ENCODE measurements at places on chromosomes 3 and 15.

- no peak for DNase-seq
Observed at GRCh38 chr3:126146034-126146433, 34.4 kb downstream of the ALDH1L1 start.

- DNase-seq, result no peak
Observed at GRCh38 chr3:55697177-55697865, 210.2 kb upstream of the WNT5A start.

DNA sequence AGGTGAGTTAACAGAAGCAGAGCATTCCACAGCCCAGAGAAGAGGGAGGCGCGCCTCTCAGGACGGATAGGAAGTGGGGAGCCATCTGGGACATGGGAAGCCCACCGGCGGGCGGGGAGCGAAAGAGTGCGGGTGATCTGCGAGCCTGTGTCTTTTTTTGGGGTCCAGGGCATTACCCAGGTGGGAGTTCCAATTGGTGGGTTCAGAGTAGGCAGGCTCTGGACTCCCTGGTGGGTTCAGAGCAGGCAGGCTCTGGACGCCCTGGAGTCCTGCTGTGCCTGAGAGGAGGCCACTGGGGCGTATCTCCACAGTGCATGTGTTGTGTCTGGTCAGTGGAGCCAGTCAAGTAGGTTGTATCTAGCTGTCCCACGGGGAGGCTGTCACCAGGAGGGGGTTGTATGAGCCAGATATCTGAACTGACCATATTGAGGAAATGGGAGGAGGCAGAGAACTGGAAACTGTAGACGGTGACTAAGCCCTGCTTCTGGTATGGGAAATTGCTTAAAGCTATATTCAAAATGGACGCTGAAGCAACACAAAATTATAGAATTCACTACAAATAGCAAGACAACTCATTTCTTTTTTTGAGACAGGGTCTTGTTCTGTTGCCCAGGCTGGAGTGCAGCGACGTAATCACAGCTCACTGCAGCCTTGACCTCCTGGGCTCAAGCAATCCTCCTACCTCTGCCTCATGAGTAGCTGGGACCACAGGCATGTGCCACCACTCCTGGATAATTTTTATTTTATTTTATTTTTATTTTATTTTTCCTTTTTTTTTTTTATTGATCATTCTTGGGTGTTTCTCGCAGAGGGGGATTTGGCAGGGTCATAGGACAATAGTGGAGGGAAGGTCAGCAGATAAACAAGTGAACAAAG, 34.5 kb upstream of the CHST2 start:
- no peak for DNase-seq

DNA sequence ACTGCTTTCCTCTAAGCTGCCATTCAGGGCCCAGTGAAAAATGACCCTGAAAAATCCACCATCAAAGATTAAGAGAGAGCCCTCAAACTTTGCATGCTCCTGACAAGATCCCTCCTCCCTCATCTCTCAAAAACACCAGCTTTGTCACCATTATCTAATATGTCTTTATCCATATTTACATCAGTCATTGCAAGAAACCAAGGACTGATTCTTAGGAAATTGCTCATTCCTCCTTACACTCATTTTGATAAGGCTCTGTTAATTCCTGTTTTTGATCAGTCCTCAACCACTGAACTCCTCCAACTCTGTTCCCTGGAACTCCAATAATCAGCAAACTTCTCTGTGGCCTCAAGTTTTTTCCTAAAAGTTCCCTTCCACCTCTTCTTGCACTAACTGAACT, 51.8 kb downstream of the CD200 start:
- DNase-seq, result no peak

- DNase-seq, result no peak
Observed at GRCh38 chr3:158700559-158700958, 28.1 kb upstream of the LXN start.

DNA sequence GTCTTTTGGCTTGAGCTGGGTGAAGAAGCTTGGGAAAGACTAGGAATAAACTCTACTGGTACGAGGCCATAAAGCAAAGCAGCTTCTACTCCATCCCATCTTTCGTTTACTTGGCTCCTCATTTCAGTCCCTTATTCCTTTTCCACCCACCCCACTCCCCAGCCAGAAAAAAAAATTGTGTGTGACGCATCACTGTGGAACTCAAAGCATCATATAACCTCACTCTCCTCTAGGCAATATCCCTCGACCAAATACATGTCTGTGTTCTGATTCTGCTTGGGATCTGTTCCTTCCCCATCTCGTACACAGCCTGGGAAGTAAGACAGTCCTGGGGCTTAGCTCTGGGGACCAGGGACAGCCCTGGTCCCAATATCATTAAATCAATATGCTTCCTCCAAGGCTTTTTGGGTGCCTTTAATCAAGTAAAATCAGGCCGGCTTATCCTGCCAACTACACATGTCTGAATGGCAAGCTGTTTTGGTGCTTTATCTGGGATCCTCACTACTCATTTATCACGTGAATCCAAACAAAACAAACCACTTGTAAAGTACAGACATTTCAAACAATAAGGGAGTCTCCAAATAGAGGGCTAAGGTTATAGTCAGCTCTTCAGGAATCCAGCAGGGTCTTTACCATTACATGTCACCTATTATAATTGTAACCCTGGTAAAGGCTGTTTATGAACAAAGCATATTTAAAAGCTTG, 74.9 kb upstream of the ZBED2 start:
- DNase-seq, result no peak

- DNase-seq, result no peak
Observed at GRCh38 chr15:75228787-75229186, 27.1 kb downstream of the C15orf39 start.

GRCh38 chr3:11551036-11551435, 92.7 kb downstream of the VGLL4 start:
- no peak for DNase-seq

- DNase-seq, result no peak
Observed at GRCh38 chr15:51133140-51133765, 38.5 kb upstream of the TNFAIP8L3 start.

GRCh38 chr3:20066079-20066478, 25.8 kb downstream of the KAT2B start:
- no peak for DNase-seq

DNA sequence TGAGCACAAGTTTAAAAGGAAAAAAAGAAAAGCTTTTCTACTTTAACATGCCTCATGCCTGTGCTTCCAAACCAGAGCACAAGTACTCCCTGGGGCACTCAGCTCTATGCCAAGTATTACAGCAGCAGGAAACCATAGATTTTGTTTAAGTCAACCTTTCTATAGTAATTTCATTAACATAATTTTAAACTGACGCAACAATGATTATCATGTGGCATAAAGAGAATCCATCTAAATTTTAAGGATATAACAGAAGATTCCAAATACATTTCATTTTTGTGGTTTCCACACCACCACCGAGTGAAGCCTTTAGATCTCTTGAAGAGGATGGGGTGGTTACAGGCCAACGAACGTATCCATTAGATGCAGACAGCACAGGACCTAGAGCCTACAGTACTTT, 112.1 kb downstream of the TNIK start:
- no peak for DNase-seq

DNA sequence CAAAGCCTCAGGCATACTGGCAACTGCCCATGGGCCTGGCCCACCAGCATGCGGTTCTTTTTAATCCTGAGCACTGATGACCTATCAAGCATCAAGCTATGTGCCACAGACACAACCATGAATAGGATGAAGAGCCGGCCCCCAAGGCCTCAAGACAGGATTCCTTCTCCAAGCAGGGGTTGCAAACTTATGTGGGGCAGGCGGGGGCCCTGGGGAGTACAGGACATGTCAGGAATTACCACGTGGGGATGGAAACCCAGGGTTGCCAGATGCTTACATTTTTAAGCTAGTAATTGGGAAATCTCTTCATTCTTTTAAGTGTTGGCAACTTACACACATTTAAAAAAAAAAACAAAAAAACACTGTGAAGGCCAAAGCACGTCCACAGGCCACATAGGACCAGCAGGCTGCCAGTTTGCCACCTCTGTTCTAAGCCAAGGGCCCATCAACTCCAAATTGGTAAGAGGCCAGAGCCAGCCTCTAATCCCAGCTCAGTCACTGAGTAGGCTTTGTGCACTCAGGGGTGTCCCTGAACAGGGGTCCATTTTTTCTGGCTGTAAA, 32.8 kb downstream of the BDH1 start:
- DNase-seq, result no peak

DNA sequence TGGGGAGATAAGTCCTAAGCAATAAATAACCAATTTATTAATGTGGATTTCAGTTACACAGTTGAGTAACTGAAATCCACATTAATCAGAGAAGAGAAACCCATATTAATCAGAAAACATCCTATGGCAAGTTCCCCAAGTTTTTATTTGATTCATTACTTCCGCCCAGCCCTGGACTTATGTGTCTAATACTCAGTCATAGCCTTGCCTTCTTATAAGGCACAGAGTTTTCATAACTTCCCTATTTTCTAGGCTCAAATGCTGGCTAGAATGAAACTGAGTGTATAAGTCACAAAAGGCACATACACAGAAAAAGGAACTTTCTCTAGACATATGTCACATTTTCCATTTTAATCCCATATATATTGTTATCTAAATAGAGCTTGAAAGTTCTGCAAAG, 28.8 kb downstream of the CD47 start:
- DNase-seq, result no peak

DNA sequence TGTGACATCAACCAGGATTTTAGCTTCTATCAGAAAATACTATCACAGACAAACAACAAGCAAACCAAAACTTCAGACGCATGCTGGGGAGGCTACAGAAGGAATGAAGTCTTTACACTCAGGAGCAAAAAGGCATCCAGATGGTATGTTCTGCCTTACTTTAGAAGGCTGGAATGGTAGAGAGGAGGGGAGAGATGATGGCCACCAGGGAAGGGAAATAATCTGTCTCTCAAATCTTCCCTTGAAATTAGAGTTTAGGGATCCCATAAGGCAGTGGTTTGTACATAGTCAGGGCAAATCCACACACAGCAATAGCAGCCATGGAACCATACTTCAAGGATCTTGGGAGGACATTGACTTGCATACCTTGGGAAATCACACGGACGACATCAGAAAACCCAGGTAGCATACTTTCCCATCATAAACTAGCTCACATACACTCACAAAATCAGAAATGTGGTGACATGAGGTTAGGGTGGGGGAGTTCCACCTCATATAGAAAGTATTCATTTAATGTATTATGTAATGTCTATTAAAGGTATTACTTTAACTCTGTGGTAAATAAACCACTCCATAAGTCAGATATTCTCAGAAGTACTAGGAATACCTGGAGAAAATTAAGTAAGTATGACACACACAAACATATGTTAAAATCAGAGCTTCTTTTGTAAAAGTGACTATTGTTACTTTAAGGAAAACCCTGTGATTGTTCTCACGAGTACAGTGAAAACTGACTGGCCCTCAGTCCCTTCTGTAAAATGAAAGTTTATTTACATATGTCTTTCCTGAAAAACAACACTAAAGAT, 9.4 kb downstream of the BTLA start:
- DNase-seq, result no peak

DNA sequence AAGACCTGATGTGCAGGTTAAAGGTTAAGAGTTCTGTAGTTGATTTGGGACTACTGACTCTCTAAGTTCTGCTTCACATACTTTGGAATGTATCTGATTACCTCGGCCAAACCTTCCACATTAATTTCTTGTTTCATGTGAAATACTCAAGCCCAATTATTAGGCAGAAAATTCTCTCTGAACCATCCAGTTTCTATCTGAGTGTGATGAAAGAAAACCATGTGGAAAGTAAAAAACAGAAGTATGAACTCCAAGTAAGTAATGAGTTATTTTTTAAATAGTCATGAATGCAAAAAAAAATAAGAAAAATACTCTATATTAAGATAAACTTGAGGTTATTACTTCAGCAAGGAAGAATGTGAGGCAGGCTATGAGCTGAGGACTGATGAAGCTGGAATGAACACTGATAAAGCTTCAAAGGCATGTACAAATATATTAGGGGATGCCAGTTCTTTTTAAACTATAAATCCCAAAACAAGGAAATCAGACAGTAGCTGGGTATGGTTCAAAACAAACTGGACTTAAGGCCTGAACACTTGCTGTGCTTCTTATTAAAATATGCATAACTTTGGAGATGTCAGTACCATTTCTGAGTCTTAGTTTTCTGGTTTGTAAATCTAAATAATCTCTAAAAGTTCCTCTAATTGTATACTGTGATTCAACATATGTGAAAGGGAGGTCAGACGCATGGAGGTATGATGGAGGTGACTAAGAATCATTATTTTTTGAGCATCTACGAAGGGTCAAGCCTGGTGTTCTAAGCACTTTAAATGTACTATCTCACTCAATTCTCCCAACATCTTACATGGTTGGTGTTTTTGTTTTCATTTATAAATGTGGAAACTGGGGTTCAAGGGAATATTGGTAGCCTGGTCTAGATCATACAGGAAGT, 59.6 kb downstream of the COL6A6 start:
- DNase-seq, result no peak

DNA sequence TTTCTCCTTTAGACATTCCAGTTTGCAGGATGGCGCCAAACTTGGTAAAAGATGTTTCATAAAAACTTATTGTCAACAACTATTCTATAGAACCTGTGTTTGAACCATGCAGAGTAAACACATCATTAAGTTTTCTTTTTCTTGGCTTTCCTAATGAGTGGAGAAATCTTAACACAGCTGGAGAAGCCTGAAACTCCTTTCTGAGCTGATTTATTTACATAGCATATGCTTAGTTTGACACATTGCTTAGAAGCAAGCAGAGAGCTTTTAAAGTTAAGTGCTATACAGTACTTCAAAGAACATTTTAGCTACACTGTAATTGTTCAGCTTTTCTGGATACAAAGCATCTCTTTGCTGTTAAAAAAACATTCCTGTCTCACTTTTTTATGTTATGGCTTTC, 61.0 kb upstream of the PAQR5 start:
- no peak for DNase-seq

DNA sequence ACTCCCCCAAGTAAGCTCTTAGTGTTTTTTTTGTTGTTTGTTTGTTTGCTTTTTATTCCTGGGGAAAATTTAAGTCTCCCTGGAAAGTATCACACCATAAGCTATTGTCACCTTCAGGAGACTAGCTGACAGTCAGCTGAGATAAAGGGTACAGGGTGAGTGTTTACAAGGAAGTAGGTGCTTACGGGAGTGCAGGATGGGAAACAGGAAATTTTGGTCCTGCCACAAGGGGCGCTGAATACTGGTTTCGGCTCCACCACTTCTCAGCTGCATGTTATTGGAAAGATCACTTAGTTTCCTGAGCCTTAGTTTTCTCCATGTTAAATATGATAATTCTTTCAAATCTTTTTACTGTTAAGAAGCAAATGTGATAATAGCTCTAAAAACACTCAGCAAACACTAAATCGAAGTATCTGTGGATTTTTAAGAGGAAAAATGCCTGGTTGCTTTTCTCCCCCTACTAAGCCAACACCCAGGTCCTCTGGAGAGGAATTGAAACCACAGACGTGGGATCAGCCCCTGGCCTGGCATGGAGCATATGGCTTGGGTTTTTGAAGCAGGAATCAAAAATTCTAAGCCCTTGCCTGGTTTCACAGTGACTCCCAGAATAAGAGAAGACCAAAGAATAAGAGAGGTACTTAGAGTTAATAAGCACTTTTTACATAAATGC, 90.7 kb downstream of the SCN11A start:
- peak; percentile 67 for DNase-seq

- no peak for DNase-seq
Observed at GRCh38 chr3:32450992-32451659, 51.5 kb downstream of the CMTM6 start.

Measured in COLO829 (cell line).